ENCODE measurements at places on chromosomes 7 and 10.

GRCh38 chr10:25508112-25508815 is 333.5 kb downstream of the GPR158 start:
- DNase-seq = no peak

- DNase-seq = no peak
Measured at GRCh38 chr7:112080441-112080840, 125.8 kb downstream of the DOCK4 start.

- DNase-seq = no peak
Measured at GRCh38 chr7:9621927-9622326, 1188.5 kb downstream of the NXPH1 start.

DNA sequence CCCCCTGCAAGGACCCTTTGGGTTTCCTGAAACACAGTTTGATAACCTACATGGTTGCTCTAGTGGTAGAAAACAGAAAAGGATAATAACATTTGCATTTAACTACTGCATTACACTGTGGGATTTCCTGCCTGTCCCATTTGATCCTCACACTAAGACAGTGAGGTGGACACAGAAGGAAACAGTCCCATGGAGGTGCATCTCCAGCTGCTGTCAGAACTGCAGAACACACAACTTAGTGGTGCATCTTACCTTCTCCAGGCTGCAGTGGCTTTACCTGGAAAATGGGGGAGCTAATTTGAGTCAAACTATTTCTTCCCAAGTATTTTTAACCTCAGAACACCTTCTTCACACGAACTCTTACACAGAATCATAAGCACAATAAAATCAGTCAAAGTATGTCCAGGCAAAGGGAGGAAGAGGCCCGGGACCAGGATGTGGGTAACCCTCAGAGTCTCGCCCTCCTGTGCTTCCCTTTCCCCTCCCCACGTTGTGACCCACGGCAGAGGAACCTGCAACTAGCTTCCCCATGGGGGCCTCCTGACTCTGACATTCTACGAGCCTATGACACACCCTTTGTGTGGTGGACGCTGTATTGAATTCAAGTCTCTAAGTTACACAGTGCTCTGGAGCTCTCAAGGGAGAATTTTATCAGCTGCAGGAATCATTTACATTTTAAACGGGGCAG is 33.7 kb downstream of the SCRN1 start:
- no peak for DNase-seq

- no peak for DNase-seq
Measured at GRCh38 chr10:49141541-49142332, 7.9 kb upstream of the FAM170B start.

- no peak for DNase-seq
Measured at GRCh38 chr10:113562704-113563103, 9.9 kb downstream of the HABP2 start.

DNA sequence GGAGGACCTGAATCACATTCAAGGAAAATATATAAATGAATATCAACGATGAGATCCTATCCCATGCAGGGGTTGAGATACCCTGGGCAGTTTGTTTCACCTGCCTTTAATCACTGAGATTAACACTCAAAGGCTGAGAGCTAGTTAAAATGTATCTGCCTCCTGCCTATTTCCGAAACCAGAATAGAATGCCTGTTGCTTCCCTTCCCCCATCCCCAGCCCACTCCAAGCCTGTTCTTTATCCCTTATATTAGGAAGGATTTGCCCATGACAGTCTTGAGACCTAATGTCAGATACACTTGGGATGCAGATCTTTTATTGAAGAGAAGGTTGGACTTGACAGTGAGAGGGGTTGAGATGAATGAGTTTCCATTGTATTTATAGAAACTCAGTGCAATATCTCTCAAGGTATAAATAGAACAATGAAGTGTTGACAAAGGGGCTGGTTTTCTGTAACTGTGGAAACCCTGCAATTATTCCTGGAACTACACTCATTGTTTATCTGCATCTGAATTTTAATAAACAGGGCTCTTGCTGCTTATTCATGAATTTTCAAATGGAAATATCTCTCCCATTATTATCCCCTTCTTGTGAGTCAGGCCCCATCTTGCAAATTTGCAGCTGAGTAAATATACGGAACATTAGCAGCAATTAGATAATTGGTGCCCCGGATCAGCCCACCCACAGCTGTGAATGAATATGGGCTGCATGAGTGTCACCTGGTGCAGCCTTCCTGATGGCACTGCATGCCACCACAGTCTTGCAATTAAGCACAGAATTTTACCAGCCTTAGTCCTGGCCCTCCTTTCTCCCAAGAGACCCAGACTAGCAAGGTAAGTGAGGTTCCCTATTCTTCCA is 66.7 kb downstream of the SORCS3 start:
- DNase-seq = no peak

GRCh38 chr10:59290448-59290847 is 71.9 kb downstream of the FAM13C start:
- DNase-seq = no peak

DNA sequence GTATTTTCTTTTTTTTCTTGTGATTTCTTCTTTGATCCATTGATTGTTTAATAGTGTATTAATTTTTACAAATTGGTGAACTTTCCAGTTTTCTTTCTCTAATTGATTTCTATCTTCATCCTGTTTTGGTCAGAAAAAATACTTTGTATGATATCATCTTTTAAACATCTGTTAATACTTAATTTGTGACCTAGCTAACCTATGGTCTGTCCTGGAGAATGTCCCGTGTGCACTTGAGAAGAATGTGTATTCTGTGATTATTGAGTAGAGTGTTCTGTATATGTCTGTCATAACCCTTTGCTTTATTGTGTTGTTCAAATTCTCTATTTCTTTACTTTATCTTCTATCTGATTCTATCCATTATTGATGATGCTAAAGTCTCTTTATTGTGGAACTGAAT is 65.8 kb upstream of the ZEB1 start:
- no peak for DNase-seq

GRCh38 chr7:133339772-133340171 is 86.9 kb downstream of the EXOC4 start:
- no peak for DNase-seq

DNA sequence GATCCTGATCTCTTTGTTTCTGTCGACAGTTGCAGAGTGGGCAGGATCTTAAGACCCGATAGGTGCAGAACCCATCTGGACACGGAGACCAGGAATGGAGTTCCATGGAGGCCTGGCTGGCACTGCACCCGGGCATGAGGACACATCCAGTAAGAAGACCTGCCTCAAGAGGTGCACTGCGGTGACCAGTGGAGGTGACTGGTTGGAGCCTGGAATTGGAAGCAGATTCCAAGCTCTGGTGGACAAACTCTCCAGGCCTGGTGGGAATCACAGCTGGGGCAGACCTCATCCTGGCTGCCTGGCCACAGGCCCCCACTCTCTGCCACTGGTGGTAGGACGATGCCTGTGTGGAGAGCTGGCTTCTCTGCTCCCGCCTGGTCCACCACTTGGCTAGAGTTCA is 31.0 kb downstream of the ZNF775 start:
- DNase-seq = no peak

DNA sequence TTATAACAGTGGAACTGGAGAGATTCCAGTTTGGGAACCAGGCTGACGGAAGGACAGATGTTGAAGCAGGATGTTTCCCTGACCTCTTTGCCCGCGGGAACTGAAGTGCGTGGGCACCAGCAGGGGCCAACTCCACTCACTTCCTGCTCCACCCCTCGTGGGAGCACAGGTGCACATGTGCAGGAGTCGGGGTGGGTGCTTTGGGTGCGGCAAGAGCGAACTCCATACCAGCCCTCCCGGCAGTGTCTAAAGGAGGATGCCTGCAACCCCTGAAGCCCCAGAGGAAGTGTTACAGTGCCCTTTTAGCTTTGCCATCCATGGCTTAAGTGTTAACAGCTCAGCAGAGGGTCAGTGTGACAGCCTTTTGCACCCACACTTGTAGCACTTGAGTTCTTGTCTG is 27.4 kb upstream of the UBE3C start:
- no peak for DNase-seq

GRCh38 chr10:130180416-130180815 is 44.2 kb downstream of the GLRX3 start:
- DNase-seq = no peak

DNA sequence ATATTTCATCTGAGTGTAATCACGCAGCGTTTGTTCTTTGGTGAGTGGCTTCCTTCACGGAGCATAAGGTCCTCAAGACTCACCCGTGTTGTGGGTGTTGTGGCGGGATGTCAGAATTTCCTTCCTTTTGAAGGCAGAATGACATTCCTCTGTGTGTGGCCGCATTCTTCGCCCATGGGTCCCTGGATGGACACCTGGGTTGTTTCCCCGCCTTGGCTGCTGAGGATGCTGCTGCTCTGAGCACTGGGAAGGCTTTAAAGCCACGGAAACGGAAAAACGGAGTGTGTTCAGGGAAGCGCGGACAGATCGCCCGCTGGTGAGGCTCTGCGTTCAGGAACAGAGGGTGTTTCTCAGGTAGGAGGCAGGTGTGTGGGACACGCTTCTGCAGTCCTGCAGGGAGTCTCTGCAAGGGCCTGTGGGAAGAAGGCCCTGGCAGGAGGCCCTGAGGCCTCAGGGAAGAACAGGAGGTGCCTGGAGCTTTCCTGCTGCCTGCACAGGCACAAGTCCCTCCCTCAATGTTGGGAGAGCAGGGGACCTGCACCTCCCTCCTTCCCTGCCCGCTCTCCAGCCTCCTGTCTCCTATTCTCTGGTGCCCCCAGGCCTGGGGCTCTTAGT is 35.7 kb upstream of the SHH start:
- no peak for DNase-seq

- no peak for DNase-seq
Measured at GRCh38 chr7:20385126-20385525, 54.4 kb downstream of the ITGB8 start.

- no peak for DNase-seq
Measured at GRCh38 chr10:103720964-103721335, 134.4 kb downstream of the SH3PXD2A start.

DNA sequence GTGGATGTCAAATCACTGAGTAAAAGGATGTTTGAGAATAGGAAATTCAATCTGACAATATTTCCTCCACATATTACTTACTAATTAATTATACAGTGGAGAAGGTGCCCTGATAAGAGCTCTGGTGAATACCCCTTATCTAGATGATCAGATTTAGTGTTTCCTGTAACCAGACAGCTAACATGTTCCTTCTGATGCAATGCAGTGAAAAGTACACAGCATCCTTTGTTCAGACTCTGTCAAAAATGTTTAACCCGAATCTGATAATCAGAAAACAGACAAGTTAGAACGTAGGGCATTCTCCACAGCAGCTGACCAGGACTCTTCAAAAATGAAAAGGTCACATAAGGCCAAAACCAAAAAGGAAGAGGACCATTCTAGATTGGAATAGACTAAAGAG is 46.2 kb downstream of the WDR11 start:
- DNase-seq = no peak

DNA sequence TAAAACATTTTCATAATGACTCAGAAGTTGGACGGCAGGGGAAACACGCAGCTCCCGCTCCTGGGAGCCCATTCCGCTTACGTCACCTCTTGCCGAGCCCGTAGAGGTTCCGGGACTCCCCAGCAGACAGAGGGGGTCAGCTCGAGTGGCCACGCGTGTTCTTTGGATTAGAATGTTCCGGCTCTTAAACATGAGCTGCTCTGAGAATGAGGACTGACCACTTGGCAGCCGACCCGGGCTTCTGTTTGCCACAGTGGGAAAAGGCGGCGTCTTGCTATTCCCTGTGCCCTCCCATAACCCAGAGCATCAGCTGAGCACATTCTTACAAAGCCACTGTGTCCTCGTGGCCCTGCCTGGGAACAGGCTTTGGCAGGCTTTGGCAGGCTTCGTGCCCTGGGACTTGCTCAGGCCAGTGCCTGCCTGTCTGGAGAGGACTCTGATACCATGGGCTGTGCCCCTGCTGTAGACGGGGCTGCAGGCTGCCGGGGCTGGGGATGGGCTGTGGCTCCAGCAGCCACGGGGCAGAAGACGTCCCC is 40.1 kb downstream of the PFKP start:
- no peak for DNase-seq

DNA sequence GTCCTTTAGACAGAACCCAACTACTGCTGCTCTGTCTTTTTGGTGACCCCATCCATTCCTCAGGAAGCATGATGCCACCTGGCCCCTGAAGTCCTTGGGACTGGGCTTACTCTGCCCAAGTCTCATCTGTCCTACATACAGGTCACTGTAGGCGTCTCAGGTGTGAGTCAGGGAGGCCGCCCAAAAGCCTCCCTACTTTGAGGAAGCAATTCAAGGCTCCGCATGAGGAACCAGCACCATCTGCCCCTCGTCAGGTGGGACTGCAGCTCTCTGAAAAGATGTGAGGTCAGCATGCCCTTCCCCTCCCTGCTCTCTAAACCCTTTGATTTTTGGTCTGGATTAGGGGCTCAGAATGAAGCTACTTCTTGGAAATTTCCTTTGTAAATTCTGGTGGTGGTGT is 354.8 kb downstream of the CXCL12 start:
- no peak for DNase-seq

- DNase-seq = no peak
Measured at GRCh38 chr7:123355576-123356190, 155.9 kb upstream of the SLC13A1 start.

GRCh38 chr7:131488361-131488760 is 68.1 kb downstream of the PODXL start:
- no peak for DNase-seq

DNA sequence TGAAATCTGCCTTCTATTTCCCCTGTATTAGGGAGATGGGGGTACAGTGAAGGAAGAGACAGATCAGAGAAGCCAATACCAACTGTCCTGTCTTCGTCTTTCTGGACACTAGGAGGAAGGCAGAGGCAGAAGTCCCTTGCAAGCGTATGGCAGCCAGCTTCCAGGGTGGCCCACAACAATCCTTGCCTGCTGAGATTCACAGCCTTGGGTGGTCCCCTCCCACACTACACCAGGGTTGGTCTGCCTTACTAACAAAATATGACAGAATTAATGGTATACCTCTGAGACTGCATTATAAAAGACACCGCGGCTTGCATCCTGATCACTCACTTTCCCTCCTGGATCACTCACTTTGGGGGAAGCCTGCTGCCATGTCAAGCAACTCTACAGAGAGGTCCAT is 90.4 kb downstream of the IDE start:
- DNase-seq = no peak

GRCh38 chr10:80278480-80278879 is 11.0 kb downstream of the MAT1A start:
- no peak for DNase-seq

DNA sequence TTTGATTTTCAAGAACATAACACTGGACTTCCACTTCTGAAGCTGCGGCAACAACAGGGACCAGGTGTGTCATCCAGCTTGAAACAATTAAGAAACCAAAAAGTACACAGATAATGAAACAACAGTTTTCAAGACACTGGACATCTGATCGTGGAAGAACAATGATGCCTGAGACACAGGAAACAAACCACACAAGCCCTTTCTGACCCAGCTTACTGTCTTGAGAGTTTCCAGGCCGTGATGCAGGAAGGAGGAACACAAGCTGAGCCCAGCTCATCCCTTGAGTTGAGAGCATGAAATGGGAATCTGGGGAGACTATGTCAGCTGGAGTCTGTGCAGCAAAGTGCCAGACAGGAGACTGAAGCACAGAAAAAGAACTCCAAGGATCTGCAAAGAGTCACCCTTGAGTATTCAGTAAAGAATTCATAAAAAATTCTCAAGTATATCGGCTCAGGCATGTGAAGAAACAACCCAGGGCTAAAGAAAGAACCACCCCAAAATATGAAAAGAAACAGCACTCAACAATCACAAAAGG is 91.6 kb downstream of the RNF32 start:
- DNase-seq = no peak

- no peak for DNase-seq
Measured at GRCh38 chr10:73262105-73262730, 9.8 kb upstream of the MRPS16 start.
